Pulmonary artery endothelial cell (primary cell): ENCODE measurements at places on chromosomes 2 and 18. TPM values are rescaled to one million over a fixed set of nuclear protein-coding genes. Genes with fewer than 3 reads are reported as not detected.

Gene SOX11
- not detected in 2 replicates for total RNA-seq

Gene RNF144A
- 2.5 and 5.3 TPM in 2 replicates for total RNA-seq

Gene KHK
- 2.1 and 4.6 TPM in 2 replicates for total RNA-seq

Gene CD28
- total RNA-seq, result 0.07 TPM in 2 replicates
